ENCODE measurements at places on chromosomes 5 and 9.

GRCh38 chr5:177043958-177044357 is 21.5 kb downstream of the ZNF346 start:
- no peak for DNase-seq

DNA sequence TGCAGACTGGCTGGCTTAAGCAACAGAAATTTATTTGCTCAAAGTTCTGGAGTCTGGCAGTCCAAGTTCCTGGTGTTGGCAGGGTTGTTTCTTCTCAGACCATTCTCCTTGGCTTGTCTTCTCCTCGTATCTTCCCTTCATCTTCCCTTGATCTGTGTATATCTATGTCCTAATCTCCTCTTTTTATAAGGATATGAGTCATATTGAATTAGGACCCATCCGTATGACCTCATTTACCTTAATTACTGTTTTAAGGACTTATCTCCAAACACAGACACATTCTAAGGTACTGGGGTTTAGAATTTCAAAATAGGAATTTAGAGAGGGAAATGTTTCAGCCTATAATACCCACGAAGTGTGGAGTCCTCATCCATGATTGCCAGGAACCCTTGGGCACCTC is 13.1 kb upstream of the LPAR1 start:
- no peak for DNase-seq

- DNase-seq = no peak
These were observed 12.2 kb downstream of the GPR150 start for GRCh38 chr5:95631991-95632675.

GRCh38 chr9:135241381-135242048 is 154.0 kb downstream of the OLFM1 start:
- no peak for DNase-seq

GRCh38 chr5:73668017-73668416 is 42.0 kb downstream of the ARHGEF28 start:
- no peak for DNase-seq

DNA sequence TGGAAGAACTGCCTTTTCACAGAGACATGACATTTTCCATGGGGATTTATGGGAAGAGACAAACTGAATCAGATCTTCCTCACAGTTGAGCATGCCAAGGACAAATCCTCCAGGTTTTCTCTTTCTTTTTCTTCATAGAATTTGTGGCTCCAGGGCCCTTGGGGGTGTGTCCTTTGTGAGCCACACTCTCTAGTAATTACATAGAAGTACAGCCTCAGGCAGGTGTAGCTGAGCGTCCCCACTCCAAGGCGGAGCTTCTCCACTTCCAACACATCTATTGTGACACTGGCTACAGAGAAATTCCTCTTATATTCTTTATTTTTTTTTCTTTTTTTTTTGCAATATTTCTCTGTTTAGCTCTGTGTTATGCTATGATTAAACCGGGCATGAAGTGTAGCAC is 420.5 kb upstream of the CD180 start:
- no peak for DNase-seq

GRCh38 chr9:128818839-128819715 is 777 bp downstream of the ENDOG start:
- DNase-seq = peak; percentile 25

- DNase-seq = no peak
These were observed 562.8 kb upstream of the RIOK2 start for GRCh38 chr5:97745817-97746216.

- DNase-seq = no peak
These were observed 31.2 kb upstream of the TARS1 start for GRCh38 chr5:33409435-33410170.

DNA sequence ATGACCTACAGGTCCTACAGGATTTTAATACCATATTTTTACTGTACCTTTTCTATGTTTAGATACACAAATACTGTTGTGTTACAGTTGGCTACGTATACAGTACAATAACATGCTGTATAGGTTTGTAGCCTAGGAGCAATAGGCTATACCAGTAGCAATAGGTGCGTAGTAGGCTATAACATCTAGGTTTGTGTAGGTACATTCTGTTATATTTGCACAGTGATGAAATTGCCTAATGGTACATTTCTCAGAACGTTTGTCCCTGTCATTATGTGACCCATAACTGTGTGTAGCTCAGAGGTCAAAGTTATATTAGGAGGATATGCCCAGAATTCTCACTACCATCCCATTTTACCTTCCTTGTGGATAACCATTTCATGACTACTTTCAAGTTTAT is 59.7 kb downstream of the NIPBL start:
- no peak for DNase-seq

DNA sequence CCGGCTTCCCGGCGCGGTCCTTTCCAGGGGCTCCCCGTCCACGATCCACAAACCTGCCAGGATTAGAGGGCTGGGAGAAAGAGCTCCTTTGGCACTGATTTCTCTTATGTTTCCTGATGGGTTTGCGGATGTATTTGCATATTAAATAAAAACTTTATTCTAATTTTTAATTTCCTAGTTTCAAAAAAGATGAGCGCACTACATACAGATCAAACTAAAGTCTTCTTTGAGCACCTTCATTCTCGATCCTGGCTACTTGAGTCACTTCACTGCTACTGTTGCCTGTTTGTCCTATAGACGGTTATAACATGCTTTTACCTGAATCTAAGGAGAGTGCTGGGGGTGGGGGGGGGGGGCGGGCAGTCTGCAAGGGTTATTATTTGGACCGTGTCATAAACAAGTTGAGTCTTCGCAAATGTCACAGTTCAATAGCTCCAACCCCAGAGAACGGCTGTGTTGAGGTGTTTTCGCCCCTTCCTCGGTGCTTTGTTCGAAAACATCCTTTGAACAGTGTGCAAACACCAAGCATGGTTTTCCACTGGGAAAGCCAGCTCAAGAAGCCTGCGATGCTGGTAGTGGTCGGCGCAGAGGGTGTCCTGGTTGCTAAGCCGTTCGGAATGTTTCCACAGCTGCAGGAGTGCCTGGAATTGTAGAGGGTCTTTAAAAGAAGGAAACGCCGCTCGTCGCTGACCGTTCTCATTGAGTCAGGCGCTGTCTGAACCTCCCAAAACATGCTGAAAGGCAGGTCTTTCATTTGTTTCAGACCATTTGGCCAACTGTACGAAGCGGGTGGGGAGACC is 1.1 kb upstream of the STK10 start:
- DNase-seq = no peak

GRCh38 chr5:7881091-7881490 is 12.1 kb downstream of the MTRR start:
- DNase-seq = no peak

- DNase-seq = no peak
These were observed 79.7 kb upstream of the ZNF366 start for GRCh38 chr5:72586788-72587530.

- DNase-seq = no peak
These were observed 279.6 kb downstream of the ARRDC3 start for GRCh38 chr5:91103353-91104061.

DNA sequence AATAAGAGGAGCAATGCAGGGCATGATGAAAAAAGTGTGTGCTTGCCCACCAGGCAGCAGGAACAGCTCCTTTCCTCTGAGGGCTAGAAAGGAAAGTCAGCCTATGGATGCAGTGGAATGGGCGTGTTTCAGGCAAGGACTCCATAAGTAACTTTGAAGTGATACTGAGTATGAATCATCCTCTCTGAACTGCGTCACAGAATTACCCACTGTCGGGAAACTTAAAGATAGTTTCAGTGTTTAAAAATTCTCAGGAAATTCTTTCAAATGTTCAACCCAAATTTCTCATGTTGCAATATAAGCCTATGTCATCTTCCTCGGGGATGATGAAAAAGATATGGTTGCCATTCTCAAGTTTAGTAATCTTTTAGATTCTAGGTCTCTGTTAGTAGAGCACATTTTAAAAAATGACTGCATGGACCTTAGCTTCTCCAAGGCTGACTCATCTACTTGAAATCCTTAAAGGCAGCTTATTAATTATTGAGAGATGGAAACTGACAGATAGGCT is 27.7 kb downstream of the PTCD2 start:
- DNase-seq = no peak

DNA sequence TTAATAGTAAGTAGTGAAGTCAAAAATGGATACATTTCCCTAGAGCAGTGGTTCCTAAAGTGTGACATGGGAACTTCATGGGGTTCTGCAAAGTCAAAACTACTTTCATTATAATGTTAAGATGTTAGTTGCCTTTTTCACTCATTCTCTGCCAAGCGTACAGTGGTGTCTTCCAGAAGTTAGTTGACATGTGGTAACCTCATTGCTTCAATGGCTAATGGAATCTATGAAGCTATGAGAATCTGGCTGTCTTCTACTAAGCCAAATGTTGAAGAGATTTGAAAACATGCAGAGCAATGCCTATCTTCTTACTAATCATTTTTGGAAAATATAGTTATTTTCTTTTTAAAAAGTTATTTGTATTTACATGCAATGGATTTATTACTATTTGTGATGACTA is 111.8 kb downstream of the SLC12A2 start:
- DNase-seq = no peak

DNA sequence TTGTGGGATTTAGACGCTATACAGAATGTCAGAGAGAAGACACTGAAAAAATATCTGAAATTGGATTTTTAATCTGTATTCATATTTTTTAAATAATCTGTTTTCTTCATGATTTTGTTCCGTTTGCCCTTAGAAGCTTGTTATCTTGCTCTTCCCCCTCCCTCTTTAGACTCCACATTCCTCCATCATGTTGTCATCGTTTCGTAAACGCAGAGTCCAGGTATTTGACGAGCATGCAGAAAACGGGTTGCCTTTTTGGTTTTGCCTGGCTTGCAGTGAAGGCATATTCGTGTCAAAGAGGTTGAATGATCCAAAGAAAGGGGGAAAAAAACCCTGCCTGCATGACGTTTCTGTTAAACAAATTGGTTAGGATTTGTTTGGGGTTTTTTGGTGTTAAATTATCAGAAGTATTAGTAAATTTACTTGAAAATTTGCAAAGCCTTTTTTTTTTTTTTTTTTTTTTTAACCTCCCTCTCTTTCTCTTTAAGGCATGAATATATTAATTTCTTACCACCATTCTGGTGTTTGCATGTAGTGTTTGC is 2.9 kb downstream of the SPTAN1 start:
- no peak for DNase-seq

GRCh38 chr5:57716661-57717060 is 234.1 kb upstream of the ACTBL2 start:
- DNase-seq = no peak

GRCh38 chr9:128899566-128900322 is 17.8 kb downstream of the LRRC8A start:
- no peak for DNase-seq

DNA sequence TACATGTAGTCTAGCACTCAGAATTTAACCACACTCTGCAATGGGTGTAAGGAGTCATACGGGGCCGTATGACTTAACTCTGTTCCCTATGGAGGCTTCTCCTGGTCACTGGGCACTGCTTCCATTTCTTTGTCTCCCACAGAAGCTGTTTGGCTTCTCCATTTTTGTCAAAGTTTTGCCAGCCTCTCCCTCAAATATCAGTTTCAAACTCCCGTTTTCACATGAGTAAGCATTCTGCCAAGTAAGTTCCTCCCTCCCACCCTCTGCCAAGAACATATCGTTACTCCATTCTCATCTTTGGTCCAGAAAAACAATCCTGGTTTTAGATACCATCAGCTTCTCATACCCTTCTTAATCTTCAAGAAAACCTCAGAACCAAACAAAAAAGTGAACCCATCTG is 6.1 kb downstream of the AFAP1L1 start:
- no peak for DNase-seq

DNA sequence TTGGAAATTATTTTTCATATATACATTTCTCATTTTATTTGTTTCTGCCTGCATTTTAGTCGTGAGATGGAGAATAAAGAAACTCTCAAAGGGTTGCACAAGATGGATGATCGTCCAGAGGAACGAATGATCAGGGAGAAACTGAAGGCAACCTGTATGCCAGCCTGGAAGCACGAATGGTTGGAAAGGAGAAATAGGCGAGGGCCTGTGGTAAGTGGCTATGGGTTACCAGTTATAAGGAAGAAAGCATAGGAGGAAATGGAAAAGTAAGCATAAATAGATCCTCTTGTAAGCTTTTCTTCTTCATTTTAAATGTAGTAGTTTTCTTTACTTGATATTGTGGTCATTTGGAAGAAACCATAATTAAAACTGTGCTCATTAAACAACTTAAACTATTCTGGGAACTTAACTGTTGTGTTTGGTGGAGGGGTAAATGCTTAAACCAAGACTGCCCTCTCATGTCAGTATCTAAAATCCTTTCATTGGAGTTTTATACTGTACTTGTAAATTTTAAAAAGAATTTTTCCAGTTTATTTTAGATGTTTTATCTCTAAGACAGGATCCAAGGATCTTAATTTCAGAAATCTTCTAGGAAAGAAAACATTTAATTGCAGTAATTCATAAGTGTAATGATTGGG is 41.3 kb downstream of the MAP3K1 start:
- no peak for DNase-seq

DNA sequence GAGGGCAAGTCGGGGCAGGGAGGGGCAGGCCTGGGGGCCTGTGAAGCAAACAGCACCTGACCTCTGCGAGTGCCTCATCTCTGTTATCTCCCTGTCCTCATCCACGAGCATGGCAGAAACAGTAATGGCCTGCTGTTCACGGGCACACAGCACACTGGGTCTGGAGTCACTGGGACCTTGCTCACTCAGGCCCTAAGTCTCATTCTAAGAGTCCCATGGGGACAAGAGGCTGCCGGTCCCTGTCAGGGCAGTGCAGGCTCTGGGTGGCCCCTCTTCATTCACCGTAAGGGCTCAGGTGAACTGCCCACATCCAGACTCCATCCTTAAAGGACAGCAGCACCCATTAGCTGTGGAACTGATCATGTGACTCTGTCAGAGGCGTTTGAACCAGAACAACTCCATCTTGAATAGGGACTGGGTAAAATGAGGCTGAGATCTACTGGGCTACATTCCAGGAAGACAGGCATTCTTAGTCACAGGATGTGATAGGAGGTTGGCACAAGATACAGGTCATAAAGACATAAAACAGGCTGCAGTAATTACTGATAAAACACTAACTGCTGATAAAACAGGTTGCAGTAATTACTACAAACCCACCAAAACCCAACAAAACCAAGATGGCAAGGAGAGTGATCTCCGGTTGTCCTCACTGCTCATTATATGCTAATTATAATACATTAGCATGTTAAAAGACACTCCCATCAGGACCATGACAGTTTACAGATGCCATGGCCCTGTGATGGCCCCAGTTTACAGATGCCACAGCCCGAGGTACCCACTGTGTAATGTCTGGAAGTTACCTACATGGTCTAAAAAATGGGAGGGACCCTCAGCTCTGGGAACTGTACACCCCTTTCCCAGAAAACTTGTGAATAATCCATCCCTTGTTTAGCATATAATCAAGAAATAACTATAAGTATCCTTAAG is 28.7 kb downstream of the BICD2 start:
- DNase-seq = no peak

GRCh38 chr9:135281791-135282737 is 194.6 kb downstream of the OLFM1 start:
- no peak for DNase-seq

- no peak for DNase-seq
These were observed 1.7 kb downstream of the KCNT1 start for GRCh38 chr9:135703726-135704125.
